ENCODE measurements at places on chromosomes 11 and 22.

DNA sequence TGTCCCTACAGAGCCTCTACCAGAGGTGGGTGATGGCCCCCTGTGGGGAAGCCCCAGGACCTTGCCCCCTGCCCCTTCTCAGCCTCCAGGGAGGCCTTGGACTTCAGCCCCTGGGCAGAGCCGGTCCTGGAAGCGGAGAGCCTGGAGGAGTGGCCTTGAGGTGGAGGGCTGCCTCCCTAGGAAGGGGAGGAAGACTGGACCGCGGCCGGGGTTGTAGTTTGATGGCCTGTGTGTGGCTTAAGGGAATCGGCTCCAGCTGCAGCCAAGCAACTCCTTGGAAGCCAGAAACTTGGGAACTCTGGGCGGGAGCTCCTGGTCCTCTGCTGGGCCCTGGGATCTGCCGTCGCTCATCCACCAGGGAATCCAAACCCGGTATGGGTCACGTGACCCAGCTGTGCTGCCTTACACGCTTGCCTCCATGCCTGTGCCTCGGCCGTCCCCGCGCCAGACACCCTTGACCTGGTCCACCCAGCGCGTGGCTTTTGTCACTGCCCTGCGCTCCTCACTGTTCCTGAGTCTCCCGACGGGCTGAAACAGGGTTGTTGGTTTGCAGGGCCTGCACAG lies 23.5 kb upstream of the ARHGAP8 start:
- no peak for DNase-seq

DNA sequence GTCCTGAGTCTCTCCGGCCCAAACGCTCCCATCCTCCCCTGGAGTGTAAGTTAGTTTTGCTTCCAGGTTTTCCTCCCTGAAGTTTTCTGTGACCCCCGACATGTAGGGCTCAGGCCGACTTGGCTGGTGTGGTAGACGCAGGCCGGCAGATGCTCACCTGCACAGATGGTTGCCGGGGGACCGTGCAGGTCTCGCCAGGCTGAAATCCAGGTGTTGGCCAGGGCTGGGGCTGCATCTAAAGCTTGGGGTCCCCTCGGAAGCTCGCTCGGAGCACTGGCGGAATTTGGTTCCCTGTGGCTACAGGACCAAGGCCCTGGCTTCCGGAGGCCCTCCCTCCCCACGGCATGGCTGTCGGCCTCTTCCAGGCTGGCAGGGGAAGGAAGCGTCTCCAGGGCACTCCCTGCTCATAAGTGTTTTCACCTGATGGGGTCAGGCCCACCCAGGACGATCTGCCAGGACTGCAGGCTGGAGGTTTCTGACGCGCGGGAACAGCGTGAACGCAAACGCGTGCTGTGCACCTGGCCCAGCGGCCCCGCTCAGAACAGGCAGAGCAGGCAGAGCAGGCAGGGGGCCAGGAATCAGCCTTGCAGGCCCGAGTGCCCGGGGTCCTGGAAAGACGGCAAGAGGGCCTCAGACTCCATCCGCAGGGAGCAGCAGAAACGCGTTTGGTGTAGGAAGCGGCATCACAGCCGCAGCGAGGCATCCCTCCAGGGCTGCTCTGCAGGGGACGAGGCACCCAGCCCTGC lies 258.2 kb downstream of the BRD1 start:
- DNase-seq, result no peak

DNA sequence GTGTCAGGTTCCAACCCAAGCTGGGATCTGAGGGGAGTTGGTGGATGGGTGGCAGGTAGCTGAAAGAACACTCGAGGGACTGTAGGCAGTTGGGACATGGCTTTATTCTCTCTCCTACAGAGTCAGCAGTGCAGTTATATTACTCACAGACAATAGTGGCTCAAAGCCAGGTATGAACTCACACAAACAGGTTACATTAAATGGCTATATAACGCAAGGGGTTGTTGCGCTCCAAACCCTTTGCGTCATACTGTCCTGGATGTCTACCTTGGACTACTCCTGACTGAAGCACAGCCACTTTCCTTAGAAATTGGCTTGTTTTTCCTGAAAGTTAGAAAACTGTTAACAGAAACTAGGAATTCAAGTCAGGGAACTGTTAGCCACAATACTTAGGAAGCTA lies 66.4 kb upstream of the OR4B1 start:
- DNase-seq, result no peak

DNA sequence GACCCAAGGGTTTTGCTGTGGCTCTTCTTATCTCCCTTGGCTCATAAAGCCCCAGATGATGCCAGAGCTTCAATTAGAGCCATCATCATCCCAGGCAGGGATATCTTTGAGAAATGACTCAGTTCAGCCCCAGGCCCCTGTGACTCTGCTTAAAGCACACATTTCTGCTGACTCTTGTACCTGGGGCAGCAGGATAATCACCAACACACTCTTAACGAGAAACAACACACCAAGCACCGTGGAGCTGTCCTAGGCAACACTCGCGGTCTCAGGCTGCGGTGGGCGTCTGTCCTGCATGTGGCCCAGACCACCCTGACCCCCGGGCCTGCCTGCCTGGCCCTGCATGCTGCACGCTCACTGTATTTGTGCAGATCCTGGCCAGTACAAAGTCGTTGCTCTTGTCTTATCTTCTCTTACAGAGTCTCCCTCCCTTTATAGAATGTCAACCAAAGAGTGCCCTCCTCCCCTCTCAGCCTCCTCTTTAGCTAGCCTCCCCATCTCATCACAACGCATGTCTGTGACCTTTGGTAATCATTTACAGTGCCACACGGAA lies 114.2 kb upstream of the PARVA start:
- no peak for DNase-seq

DNA sequence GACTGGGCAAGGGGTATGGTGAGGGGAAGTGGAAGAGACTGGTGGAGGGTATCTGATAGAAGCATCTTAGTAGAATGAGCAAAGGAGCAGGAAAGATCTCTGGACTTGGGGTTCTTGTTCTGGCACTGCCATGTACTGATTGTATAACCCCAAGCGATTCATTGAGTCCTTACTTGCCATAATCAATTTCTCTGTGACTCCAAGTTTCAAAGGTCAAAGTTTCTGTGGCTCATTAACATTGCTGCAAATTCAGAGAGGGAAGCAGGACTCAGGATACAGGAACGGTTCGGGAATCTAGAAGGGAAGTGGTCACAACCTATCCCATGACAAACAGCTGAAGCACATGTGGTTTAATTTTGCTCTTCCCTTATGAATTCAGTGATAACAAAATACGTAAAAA lies 309 bp downstream of the OR51I2 start:
- no peak for DNase-seq

DNA sequence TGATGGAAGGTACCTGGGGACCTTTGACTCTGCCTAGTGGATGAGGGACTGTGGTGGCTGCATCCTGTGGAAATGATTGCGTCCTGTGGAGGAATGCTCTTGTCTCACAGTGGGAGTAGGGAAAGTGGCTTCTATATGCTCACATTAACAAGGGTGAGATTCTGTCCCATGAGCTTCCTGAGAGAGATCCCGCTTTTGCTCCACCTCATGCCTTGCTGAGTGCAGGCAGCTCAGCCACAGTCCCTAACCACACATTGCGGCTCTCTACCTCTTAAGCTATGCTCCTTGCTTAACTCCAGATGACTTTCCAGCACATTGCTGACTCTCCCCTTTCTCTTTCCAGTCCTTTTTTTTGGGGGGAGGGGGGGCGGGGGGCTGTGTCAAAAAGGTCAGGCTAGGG lies 45.0 kb downstream of the TEAD1 start:
- no peak for DNase-seq

GRCh38 chr11:548700-549603 lies 11.6 kb downstream of the LMNTD2 start:
- DNase-seq, result no peak

GRCh38 chr22:43442386-43443151 lies 30.8 kb downstream of the MPPED1 start:
- DNase-seq, result no peak

DNA sequence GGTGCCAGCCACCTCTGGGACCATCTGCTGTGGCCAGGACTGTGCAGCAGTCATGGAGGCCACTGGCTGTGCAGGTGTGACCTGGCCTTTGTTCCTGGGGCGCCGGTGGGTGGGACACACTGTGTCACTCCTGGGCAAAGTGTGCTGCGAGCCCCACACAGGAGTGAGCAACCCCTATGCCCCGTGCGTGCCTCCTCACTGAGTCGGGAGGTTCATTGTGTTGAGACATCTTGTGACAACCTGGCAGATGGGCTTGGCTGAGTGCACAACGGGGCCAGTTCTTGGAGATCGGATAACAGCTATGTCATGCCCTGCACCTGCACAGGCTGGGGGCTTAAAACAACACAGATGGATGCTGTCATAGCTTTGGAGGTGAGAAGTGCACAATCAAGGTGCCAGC lies 13.5 kb downstream of the ANO1 start:
- no peak for DNase-seq

DNA sequence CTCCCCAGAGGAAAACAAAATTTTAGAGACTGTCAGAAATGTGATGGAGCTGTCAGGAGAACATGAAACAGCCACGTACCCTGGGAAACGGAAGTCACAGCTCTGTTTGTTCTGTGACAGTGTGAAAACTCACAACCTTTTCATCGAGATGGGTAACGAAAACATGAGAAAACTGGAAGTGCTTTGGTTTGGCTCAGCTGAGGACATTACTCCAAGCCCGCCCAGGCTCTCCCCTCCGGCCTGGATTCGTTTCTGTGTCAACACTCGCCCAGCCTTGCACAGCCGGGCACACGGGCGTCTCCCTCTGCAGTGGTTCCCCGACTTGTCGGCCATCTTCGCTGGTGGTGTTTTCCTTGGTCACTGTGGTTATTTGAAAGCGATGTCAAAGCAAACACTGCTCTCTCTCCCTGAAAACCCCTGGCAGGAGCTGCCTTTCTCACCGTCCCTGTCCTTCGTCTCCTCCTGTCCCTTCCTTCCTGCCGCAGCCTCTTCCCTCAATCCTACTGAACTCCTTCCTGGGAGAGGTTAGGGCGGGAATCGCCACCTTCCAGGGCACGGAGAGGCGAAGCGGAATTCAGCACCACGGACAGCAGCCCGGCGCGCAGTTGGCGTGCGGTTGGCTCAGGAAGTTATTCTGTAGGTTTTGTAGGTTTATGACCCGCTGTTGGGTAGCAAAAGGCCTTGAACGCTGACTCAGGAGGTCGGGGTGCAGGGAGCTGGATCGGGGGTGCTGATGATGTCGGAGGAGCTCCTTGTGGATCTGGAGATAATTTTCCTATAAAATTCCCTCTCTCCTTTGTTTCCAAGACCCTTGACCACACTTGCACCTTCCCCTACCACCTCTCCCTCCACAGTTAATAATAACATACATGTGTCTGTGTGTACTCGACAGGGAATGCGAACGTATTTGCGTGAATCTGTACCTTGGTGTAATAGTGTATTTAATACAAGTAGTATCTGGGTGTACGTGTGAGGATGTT lies 13.1 kb upstream of the RPS19BP1 start:
- DNase-seq, result peak; percentile 50

- no peak for DNase-seq
These were observed 21.2 kb downstream of the DAGLA start for GRCh38 chr11:61701242-61701886.

DNA sequence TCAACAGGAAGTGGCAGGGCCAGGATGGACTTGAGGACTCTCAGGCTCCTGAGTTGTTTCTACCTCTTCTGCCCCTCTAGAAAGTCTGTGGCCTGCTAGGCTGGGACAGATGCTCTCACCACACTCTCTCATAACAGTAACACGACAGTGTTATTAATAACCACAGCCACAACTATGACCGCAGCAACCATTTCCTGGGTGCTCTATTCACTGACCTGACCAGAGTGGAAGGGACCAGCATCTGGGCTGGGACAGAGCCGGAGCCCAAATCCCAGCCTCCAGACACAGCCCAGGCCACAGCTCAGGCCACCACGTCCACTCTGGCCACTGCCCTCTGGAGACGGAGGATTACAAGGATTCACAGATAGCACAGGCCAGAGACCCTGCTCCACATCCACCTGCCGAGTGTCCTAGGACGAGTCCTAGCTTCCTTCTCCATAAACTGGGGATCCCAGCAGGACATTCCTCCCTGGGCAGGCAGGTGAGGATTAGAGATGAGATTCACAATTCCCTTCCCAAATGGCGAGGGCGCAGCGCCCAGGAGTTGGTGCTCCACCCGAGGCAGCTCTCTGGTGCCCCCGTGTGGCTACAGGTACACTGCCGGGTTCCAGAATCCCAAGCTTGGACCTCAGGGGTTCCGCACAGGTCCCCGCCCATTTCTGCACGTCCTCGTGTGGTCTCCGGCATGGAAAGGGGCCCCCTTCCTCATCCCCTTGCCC lies 7.1 kb downstream of the PNPLA5 start:
- DNase-seq, result peak; percentile 17

DNA sequence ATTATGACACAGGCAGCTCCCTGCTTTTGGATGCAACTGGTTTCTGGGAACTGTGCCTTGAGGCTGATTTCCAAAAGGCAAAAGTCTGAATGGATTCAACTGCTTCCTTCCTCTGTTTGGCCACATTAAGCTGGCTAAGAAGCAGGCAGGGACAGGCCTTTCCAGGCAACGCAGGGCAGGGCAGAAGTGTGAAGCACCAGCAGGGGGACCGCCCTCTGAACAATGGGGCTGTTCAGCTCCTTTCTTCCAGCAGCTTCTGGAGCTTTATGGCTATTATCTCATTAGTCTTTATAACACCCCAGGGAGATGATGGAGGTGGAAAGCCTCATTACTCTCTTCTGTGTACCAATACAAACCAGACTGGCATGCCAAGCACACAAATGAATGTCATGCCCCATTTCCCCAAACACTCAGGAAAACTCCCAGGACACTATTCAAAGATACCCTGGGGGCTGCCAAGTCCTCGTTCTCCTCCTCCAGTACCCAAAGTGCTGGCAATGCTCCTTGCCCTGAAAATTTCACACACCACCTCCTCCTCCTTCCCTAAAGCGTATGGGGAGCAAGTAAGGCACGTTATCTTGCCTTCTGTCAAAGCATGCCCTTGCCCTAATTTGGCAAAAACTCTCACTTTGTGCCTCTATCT lies 21.3 kb downstream of the MORC2 start:
- DNase-seq, result no peak

DNA sequence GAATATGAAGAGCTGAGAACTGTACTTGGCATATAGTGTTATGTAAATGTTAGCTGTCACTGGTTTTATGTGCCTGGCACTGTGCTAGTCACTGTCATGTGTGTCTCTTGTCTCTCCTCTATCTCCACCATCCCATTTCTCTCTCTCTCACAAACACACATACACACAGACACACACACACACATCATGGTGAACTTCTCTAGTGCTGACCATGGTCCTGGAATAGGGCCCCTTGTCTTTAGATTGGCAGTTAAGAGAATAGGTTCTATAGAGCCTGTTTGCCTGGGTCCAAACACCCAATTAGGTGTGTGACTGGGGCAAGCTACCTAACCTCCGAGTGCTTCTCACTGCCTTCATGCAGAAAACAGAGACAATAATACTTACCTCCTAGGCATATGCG lies 109.7 kb upstream of the NARS2 start:
- no peak for DNase-seq

DNA sequence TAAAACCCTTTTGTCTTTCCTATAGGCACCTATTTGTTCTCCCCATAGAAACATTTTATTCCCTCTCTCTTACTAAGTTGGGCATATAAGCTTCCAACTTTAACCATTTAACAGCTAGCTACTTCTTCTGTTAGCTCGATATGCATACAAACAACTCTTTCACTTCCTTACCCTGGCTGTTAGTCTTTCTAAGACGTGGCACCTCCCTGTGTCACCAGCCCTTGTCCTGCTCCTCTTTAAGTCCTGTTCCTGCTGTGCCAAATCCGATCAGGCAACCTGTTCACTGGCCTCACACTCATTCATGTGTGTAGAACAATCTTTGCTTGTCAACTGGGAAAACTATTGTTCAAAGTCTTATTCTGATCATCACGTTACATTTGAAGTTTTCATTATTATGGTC lies 1376.1 kb upstream of the TENM4 start:
- DNase-seq, result no peak

GRCh38 chr11:1225386-1226225 lies 2.7 kb downstream of the MUC5B start:
- no peak for DNase-seq
